ENCODE measurements at places on chromosomes 11 and 22.

- DNase-seq, result no peak
- H3K36me3 ChIP-seq, result no peaks in the 10 kb centered on the region
- peaks cover 27% of the 10 kb centered on the region for H3K27me3 ChIP-seq
- H3K27ac ChIP-seq, result no peak within 1 kb of the TSS
- H3K4me3 ChIP-seq, result peak within 1 kb of the TSS; percentile 37
Measured at GRCh38 chr22:50672471-50673230, at the start of gene SHANK3. Gene SHANK3 (plus strand): TSS chr22:50672823.

- no peak overlapping the region for H3K4me3 ChIP-seq
- no peak for DNase-seq
- no peaks in the 10 kb centered on the region for H3K27me3 ChIP-seq
- no peak overlapping the region for H3K27ac ChIP-seq
- H3K36me3 ChIP-seq, result no peaks in the 10 kb centered on the region
Measured at GRCh38 chr11:70487756-70488155, 89.4 kb downstream of the CTTN start.

GRCh38 chr22:44659140-44659539 is 42.9 kb upstream of the PRR5 start:
- no peak for DNase-seq
- H3K27me3 ChIP-seq, result no peaks in the 10 kb centered on the region
- no peak overlapping the region for H3K27ac ChIP-seq

DNA sequence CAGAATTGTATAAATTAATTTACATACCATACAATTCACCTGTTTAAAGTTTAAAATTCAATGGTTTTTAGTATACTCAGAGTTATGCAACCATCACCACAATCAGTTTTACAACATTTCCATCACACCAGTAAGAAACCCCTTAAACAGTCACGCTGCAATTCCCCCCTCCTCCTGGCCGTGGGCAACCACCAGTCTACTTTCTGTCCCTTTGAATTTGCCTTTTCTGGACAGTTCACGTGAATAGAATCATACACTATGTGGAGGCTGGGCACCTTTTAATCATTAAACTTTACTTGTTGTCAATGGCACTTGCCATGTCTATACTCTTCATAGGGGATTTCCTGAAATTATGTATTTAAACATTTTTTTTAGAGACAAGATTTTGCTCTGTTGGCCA is 20.1 kb upstream of the SWAP70 start:
- no peak overlapping the region for H3K4me3 ChIP-seq
- peaks cover 4% of the 10 kb centered on the region for H3K27me3 ChIP-seq
- no peak for DNase-seq
- H3K4me1 ChIP-seq, result no peaks in the 10 kb centered on the region
- H3K27ac ChIP-seq, result no peak overlapping the region

DNA sequence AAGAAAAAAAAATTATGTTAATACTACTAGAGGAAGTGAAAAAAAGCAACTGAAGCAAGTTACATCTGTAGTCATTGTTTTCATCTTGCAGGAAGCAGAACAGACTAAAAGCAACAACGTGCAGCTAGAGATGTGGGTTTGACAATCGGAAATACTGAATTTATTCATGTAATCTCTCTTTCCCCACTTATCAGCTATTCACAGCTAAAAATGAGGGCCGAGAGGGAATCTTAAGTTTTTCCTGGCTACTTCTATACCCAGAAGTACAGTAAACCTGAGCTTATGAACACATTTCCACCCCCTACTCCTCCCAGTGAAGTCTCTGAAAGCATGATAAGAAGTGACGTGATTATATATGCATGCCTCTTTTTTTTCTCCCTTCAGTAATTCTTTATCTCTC is 116.5 kb downstream of the SPON1 start:
- H3K4me3 ChIP-seq, result peak overlapping the region; percentile 36
- DNase-seq, result peak; percentile 30
- H3K36me3 ChIP-seq, result no peaks in the 10 kb centered on the region
- peak overlapping the region; percentile 32 for H3K27ac ChIP-seq

DNA sequence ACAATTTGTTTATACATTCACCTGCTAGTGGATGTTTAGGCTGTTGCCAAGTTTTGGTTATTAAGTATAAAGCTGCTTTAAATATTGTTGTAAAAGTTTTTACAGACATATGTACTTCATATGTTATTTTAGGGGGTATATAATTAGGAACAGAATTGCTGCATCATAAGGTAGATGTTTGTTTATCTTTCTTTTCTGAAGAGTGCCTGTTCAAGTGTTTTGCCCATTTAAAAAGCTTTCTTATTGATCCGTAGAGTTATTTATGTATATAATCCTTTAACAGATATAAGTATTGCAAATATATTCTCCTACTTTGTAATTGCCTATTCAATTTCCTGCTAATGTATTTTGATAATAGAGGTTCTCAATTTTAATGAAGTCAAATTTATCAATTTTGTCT is 11.3 kb upstream of the CCDC81 start:
- no peak for DNase-seq
- H3K27me3 ChIP-seq, result no peaks in the 10 kb centered on the region
- no peaks in the 10 kb centered on the region for H3K4me1 ChIP-seq
